ENCODE measurements at places on chromosomes 4 and X.
A peak's percentile ranks its signal among the peaks of the same experiment; 100 is the strongest.

DNA sequence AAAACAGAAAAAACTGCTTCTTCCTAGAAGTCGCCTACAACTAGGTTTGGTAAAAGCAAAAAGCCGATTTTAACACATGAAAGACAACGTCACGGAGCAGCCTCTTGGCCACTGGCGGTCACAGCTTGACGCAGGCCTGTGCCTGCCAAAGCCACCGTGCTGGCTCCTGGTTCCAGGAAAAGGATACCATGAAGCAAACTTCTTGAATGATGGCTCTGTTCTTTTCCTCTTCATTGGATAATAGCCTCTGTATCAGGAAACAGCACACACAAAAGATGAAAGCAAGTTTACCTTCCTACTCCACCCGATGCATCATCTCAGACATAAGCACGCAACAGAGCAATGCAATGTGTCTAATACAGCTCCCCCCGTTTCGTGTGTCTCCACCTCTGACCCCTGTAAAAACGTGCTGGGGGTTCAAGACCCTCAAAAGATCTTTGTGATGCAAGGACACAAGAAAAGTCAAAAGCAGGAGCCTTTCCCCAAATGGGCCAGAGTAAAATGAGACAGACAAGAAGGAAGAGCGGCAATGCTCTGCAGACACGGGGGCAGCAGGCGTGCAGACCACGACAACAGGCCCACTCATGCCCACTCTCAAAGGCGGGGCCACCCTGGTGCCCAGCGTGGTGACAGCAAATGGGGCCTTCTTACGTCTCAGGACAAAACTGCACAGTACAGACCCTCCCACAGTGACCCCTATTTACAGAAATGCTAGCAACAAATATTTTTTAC is 19.4 kb downstream of the GAK start:
- ATAC-seq = no peak

DNA sequence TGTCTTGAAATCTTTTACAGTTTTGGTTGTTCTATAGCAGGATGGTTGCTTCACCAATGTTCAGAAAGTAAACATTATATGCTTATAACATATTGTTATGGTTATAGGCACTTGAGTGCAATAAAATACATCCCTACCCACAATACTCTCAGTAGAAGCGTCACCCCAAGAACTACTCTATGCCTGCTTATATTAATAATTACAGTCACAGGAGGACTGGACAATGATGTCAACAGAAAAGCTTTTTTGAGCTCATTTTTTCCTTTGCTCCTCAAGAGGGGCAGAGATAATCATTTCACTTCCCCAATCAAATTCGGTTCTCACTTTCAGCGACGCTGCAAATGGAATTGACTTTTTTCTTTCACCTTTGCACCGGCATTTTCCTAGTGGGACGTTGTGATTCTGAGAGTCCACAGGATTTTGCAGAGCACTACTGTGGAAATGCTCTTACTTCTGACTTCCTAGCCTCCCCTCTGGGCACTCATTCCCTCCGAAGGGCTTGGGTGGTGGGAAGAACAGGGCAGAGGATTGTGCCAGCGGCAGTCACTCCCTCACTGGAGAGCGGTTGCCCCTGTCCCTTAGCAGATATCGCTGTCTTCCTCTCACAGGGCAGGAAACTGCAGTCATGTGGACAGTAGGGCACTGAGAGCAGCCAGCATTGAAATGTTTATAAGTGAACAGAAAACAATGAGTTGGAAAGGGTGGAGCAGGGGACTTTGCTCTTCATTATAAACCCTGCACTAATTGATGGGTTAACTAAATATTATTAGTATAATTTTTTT is 24.9 kb upstream of the SGMS2 start:
- ATAC-seq = no peak

DNA sequence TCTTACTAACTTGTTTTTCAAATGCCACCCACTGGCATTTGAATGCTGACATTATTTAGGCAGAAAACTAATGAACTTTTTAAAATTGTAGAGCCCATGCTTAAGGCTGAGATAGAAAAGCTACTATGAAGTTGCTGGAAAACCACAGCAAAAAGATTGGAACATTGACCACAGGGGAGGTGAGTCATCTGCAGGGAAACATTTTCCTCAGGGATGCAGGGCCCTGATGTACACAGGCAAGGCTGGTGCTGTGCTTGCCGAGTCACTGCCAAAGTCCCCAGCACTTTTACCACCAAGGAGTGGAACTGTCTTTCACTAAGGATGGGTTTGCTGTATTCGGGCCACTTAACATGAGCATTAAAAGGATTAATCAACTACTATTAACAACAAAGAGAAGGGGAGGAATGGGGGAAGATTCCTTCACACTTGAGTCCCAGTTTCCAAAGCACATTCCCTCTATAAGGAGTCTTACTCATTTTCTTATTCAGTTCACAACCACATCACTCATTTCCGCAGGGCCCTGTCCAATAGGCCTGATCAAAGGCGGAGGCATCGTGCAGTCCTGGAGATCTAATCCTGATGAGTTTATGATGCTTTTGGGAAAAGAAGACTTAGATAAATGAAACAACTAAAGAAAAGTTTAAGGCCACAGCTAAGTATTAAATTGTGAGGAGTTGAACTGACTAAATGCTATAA is 202.9 kb upstream of the NPY2R start:
- no peak for ATAC-seq

- ATAC-seq = no peak
These were observed 35.4 kb downstream of the MID2 start for GRCh38 chrX:107861056-107861455.

DNA sequence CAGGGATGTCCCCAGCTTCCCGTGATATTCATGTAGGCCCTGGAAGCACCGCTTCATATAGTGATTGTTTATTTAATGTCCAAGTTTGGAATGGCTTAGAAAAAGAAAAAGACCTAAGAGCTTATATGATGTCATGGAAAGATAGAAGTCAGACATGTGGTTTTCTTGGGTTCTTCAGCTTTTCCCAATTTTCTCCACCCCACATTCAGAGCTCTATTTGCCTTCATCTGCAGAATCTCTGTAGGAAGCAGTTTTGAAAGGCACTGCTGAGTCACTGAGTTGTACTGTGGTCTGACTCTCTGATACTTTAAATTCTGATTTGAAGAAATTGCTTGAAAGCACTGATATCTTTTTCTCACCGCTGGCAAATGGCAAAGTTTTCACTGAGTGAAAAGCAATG is 120.6 kb upstream of the EDNRA start:
- ATAC-seq = no peak

DNA sequence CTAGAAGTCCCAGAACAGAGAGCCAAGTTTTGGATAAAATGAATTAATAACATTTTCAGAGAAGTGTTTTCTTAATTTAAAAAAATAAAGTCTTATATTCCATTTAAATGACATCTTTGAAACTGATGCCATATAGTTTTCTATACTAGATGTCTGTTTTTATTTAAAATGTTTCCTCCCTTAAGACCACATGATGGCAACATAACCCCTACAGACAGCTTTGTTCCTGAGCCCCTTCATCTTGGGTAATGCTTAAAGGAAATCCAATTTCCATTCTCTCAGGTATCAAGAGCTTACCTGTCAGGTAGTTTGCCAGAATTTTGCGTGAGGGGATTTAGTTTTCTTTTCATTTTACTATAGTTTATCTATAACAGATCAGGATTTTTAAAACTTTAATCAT is 181.4 kb upstream of the UGT8 start:
- ATAC-seq = no peak

- no peak for ATAC-seq
These were observed 66.4 kb upstream of the NDP start for GRCh38 chrX:44039556-44039955.

DNA sequence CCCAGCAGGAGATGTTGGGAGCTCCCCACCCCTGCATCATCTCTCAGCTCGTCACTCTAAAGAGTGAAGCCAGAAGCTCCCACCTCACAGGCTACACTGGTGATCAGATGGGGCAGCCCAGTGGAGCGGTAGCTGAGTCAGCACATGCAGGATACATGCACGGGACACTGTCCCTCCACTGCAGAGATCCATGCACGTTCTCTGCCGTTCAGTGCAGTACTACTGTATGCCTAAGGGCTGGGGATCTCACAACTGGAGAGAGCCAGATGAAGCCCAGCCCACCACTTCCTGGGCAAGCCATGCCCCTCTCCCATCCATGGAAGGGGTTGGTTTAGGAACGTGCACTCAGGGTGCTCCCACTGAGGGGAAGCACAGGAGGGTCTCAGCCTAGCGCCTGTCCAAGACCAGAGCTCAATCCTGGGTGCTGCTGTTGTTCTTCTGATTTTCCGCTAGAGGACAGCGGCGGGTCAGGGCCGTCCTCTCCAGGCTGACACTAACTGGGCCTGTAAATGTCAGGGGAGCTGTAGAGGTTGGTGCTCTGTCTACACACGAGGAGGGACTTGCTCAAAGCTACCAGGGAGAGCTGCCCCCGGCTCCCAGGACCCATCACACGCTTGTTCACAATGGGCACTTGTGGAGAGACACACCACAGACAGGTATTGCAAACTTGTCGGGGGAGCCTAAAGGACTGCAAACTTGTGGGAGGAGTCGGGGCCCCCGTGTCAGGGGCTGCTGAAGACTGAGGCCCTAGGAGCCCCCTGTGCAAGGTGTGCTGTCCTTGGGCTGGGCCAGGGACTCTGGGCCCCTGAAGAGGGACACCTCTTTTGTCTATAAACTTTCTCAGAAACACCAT is 18.2 kb upstream of the ABLIM2 start:
- ATAC-seq = peak; percentile 96

GRCh38 chr4:28354880-28355656 is 1494.4 kb downstream of the STIM2 start:
- no peak for ATAC-seq

DNA sequence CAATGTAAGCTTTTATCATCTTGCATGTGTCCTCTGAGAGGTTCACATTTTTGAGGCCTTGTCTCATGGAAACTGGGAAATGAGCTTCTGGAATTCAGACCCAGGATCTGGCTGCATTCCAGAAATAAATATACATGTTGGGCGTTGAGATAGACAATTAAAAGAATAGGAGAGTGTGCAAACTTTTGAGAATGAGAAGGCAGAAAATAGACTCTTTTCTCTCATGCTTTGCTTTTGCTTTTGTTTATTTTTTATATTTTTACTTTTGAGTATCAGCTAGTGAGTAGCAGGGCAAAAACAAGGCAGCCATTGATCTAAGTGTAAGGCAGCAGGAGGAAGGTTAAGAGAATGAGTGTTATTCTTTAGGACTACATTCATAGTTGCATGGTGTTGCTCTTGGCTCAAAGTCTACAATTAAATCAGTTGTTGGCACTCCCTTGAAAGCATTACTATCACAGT is 12.4 kb downstream of the SHROOM3 start:
- peak; percentile 69 for ATAC-seq

DNA sequence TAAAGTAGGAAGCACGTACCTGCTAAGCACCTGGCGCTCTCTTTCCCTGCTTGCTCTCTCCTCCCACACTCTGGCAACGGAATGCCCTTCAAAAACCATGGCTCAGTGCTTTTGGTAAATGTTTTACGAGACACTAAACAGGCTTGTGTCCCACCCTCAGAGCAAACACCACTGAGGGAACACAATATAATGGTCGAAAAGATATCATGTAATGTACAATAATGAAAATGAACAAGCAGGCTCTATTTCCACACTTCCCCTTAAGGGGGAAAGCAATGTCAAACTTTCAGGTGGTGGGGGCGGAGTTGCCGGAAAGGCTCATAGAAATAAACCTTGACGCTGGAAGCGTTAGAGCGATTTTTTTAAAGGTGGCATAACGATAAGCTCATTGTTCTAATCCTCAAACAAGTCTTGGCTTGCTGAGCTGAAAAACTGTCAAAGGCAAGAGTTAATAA is 115.1 kb downstream of the RBM47 start:
- no peak for ATAC-seq

GRCh38 chr4:77650787-77651186 is 45.2 kb downstream of the CXCL13 start:
- no peak for ATAC-seq

DNA sequence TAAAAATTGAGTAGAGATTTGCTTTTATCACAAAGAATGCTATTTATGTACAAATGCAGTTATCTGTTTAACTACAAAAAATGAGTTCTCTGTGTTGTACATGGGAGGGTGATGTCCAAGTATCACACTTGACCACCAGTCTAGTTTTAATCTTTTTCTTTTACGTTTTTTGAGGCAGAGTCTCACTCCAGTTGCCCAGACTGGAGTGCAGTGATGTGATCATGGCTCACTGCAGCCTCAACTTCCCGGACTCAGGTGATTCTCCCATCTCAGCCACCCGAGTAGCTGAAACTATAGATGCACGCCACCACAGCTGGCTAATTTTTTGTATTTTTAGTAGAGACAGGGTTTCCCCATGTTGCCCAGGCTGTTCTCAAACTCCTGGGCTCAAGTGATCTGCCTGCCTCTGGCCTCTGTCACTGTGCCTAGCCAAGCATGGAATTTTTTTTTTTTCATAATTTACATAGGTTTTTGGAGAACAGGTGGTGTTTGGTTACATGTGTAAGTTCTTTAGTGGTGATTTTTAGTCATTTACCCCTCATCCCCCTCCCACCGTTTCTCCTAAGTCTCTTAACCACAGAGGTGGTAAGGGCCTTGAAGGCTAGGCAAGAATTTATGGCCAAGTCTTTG is 47.9 kb upstream of the RPA4 start:
- no peak for ATAC-seq

GRCh38 chrX:154724993-154725756 is 25.7 kb downstream of the GAB3 start:
- no peak for ATAC-seq

Measured in motor neuron (in vitro differentiated cells).